ENCODE measurements at places on chromosomes 6 and 20.

GRCh38 chr20:40702504-40702903 lies 13.5 kb upstream of the MAFB start:
- no peak for DNase-seq

DNA sequence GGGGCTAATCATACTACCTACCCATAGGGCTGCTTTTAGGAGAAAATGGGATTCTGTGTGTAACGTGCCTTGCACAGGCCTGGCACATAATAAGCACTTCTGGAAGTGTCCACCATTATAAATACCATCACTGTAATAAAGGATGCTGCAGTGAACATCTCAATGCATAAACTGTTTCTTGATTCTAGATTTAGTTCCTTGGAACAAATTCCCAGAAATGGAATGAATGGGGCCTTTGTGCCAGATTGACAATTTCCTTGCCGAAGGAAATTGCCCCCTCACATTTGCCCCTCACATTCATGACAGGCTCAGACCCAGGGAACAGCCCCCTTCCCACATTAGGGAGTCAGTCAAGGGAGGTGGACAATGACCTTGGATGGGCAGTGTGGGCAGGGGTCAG lies 29.2 kb downstream of the BPIFB4 start:
- no peak for DNase-seq

GRCh38 chr6:141451181-141451510 lies 681.6 kb upstream of the GJE1 start:
- DNase-seq: no peak

- DNase-seq: no peak
Measured at GRCh38 chr20:49786196-49786595, 26.4 kb upstream of the SLC9A8 start.

- no peak for DNase-seq
Measured at GRCh38 chr6:39590871-39591393, 134.3 kb downstream of the KIF6 start.

GRCh38 chr6:56902641-56903464 lies 52.1 kb upstream of the BEND6 start:
- peak; percentile 66 for DNase-seq

- DNase-seq: peak; percentile 46
Measured at GRCh38 chr6:28734443-28734959, 189.3 kb downstream of the TRIM27 start.

GRCh38 chr6:7268362-7268761 lies 44.6 kb downstream of the SSR1 start:
- DNase-seq: no peak

- no peak for DNase-seq
Measured at GRCh38 chr6:32794510-32794909, 22.3 kb downstream of the HLA-DOB start.
